ENCODE measurements at places on chromosomes 16 and 17.

- no peak for DNase-seq
These were observed at the start of gene CDH5 for GRCh38 chr16:66366433-66367299. Gene CDH5 (plus strand): TSS chr16:66366691. CDS start chr16:66379338, 12,647 bp downstream.

DNA sequence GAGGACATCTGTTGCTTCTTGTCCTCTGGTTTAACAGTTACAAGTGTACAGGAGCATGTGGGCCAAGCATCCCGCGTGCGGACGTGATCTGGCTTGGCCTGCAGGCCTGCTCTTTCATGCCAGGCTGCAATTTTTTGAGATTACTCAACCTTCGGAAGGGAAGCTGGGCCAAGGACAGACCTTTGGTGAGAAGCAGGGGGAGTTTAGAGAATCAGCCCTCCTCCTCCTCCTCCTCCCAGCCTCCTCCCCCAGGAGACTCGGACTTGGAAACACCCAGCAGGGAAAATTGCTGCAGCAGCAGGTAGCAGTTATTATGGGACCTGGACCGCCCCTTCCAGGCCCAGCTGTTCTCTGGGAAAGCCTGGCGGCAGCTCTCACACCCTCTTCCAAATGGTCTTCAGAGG, 5.1 kb upstream of the KLHL36 start:
- no peak for DNase-seq

GRCh38 chr17:78442648-78443218, 64.3 kb downstream of the PGS1 start:
- DNase-seq: no peak

DNA sequence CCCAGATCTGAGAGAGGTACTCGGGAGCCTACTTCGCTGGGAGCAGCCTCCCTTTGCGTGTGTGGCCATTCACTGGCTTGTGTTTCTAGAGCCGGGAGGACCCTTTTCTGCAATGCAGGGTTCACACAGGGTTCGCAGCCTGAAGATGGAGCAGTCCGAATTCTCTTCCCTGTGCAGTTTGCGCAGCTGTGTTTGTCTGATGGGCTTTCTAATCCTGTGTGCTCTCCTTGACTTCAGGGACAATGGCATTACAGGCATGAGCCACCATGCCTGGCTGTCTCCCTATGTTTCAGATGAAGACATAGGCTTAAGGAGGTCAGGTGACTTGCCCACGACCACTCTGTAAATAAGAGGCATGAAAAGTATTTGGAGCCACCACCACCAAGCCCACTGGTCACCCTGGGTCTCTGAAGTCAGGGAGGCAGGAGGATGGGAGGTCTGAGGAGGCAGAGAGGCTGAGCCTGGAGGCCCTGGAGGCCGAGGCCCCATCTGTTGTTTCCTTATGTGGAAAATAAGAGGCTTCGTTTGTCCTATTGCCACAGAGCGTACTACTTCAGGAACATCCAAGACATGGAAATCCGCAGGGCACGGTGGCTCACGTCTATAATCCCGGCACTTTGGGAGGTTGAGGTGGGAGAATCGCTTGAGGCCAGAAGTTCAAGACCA, 5.0 kb upstream of the STH start:
- DNase-seq: no peak

GRCh38 chr17:20053361-20053964, 44.3 kb downstream of the SPECC1 start:
- DNase-seq: no peak

DNA sequence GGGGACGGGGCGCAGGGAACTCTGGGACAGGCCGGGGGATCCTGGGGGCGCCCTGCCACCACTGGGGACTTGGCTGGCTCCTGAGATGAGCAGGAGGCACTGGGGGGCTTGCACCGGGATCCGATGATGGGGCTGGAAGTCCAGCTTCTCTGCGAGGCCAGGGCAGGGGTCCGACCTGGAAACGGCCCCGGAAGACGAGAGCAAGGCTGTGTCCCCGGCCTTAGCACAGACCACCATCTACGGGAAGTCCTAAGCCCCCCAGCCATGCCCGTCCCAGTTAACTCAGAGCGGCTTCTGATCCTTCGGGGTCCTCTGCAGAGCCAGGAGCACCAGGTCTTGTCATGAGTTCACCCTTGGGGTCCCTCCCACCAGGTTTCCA, 573 bp downstream of the CDT1 start:
- no peak for DNase-seq

DNA sequence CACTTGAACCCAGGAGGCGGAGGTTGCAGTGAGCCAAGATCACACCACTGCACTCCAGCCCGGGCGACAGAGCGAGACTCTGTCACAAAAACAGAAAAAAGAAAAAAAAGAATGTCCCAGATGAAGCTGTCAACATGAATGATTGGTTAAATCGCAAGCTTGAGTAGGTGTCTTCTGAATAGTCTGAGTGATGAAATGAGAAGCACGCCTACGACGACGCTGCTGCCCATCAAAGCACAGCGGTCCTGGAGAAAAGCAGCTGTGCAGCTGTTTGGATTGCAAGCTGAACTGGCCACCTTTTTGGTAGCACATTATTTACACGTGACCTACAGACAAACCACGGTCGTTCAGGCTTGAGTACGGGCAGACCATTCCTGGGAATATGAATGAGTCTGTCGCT, 12.5 kb downstream of the ADCY9 start:
- DNase-seq: no peak
